ENCODE measurements at places on chromosomes 2 and 18.
A peak's percentile ranks its signal among the peaks of the same experiment; 100 is the strongest.

DNA sequence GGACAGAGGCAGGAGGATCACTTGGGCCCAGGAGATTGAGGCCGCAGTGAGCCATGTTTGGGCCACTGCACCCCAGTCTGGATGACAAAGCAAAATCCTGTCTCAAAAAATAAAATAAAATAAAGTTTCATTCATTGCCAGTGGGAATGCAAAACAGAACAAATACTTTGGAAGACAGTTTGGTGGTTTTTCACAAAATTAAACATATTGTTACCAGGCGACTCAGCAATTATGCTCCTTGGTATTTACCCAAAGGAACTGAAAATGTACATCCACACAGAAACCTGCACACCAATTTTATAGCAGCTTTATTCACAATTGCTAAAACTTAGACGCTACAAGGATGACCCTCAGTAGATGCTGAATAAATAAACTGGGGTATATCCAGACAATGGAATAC, 35.8 kb downstream of the FOSL2 start:
- no peak for DNase-seq

GRCh38 chr18:64203295-64203694, 54.4 kb upstream of the LINC00305 start:
- DNase-seq, result no peak

- DNase-seq, result no peak
Observed at GRCh38 chr2:134460583-134460998, 206.7 kb downstream of the MGAT5 start.

- no peak for DNase-seq
Observed at GRCh38 chr2:70703900-70704549, 64.0 kb downstream of the ADD2 start.

DNA sequence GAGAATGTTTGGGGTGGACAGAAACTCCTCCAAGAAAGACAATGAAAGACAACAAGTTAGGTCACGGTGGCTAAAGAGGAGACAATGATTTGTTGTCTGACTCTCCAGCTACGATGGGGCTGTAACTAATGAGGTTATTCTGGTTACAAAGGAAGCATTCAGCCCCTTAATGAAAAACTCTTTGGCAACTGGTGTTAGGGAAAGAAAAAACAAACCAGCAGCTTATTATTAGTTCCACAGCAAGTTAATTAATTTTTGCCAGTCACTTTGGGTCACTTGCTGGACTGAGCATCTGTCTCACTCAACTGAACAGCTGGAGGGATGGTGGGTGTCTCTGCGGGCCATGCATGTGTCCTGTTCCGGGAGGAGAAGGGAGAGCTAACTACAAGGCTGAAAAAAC, 263.7 kb downstream of the ALK start:
- DNase-seq, result no peak

DNA sequence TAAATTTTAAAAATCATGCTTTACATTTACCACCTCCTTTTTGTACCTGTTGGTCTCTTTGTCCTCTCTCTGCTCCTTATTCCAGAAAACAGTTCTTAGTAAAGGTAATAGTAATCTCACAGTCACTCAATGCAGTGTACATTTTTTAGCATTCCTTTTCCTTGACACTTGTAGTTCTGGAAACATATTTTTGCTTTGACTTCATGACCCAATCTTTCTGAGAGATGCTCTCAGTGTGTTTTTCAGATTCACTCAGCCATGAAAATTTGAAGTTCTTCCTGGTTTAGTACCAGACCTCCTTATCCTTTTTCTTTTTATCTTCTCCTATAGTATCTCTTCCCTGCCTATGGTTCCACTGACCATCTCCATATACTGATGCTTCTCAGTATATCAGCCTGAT, 747.5 kb upstream of the ZEB2 start:
- DNase-seq, result no peak

GRCh38 chr2:230130668-230131364, 62.1 kb upstream of the SLC16A14 start:
- no peak for DNase-seq

GRCh38 chr18:58827886-58828285, 36.8 kb upstream of the ZNF532 start:
- no peak for DNase-seq

GRCh38 chr2:43020990-43021669, 205.3 kb downstream of the ZFP36L2 start:
- DNase-seq, result no peak

GRCh38 chr2:11762799-11763461, 16.5 kb downstream of the LPIN1 start:
- DNase-seq, result no peak

DNA sequence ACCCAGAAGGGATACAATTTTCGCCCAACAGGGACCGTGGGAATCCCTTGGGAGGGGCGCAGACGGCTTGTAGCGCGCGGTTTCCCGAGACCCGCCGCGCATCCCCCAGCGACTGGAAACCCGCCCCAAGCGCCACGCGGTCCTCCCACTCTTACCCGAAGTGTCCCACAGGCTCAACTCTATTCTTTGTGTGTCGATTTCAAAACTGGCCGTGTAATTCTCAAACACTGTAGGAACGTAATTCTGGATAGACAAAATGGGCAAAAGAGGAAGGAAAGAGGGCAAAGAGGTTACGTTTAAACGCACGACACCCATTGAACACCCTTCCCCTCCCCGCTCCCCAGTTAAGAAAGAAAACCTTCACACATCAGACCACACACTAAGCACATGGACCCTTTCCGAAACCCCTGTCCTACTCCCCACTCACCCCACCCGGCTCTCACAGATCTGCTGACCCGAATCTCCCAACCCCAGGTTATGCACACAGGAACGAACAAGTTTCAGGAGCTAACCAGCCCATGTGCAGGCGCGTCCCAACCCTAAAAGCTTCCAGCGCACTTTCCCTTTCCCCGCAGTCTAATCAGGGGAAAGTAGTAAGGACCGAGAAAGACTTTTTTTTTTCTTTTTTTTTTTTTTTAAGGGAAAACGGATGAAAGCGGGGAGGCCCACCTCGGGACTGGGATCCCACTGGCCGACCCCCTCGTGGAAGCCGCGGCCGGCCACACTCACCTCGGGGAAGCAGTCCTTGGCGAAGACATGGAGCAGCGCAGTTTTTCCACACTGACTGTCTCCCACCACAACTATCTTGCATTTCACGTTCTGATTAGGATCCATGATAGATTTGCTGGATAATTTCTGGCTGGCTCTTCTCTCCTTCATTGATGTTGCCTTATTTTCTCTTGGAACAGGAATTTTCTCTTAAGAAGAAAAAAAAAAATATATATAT, 655 bp downstream of the RND3 start:
- DNase-seq, result no peak

GRCh38 chr2:54878182-54878581, 154.7 kb downstream of the EML6 start:
- DNase-seq, result no peak

DNA sequence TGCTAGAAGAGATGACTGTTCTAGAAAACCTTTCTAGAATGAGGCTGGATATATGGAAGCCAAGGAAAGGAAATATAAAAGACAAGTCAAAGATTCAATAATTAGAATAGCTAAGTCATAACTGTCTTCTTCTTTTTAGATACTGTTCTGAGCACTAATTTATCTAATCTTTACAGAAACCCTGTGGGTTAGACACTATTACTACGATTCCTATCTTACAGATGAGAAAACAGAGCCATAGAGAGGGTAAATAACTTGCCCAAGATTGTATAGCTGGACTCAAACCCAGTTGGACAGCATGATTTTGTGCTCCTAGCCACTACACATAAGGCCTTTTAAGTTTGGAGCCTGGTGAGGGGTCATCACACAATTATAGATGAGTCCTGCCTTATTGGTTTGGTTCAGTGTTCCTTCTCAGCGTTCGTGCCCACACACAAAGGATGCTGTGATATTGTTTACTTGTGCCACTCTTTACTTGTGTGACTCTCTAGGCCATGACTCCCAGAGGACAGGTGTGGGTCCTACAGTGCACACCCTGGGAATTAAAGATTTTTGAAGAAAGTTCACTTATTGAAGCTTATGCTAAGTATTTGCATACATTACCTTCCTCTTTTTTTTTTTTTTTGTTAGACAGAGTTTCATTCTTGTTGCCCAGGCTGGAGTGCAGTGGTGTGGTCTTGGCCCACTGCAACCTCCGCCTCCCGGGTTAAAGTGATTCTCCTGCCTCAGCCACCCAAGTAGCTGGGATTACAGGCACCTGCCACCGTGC, 153.7 kb downstream of the PRKCE start:
- DNase-seq, result no peak

- no peak for DNase-seq
Observed at GRCh38 chr2:43074052-43074451, 152.4 kb downstream of the ZFP36L2 start.

DNA sequence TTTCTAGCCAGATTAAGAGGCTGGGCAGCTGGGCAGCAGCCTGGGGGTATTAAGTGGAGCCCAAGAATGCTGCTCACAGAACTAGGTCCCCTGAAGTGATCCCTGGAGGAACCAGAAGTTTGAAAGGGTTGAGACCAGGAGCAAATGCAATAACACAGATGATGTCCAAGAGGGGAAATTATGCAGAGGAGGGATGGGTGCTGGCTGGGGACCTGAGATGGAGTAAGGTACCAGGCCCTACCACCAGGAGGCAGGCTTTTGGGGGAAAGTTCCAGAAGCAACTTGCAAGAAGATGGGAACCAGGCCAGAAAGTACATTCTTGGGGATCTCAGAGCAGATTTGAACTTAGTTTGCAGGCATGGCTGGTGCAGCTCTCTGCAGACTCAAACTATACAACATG, 175.1 kb downstream of the NCK2 start:
- peak; percentile 39 for DNase-seq

DNA sequence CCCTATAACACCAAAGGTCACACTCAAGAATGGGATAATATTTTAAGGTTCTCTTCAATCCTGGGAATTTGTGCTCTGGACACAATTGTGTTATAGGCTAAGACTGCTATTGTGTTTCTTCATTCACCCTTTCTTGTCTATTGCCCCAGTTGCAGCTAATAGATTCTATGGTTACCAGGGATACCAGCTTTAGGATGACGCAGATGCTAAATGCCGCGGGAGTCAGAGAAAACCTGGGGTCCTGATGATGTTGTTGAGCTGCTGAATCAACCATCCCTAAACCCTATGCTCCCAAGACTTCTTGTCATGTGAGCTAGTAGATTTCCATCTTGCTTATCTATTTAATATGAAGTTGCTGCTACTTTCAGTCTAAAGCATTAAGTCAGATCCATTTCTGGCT, 5.4 kb downstream of the CRYGD start:
- no peak for DNase-seq

DNA sequence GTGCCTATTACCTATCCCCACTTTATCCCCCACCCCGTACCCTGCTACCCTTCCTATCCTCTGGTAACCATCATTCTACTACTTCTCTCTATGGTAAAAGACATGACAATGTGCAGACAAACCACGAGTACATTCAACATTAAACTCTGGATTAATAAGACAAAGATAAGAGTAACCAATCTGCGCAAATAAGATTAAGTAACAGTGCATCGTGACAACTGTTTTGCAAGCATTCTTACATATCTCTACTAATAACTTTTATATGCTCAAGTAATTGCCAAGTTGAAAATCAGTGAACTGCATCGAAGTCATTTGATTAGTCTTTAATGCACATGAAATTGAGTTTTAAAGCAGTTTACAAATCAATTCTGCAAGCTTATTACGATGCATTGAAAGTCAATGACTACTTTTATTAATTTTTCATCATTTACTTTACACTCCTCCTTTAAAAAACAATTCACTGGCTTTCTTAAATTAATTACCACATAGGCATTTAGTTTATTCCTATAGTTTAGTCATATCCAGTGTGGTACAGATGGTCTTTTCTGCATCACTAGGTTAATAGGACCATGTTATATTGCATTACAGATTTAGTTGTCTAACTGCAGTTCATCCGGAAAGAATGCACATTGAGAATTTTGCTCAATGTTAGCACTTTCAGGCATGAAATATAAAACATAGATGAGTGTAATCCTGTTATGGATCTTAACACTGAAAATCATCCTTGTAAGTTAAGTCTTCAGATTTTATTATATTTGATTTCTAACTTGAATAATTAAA, 178.1 kb downstream of the GCA start:
- no peak for DNase-seq

GRCh38 chr2:4354164-4354563, 650.8 kb downstream of the DCDC2C start:
- DNase-seq, result no peak

DNA sequence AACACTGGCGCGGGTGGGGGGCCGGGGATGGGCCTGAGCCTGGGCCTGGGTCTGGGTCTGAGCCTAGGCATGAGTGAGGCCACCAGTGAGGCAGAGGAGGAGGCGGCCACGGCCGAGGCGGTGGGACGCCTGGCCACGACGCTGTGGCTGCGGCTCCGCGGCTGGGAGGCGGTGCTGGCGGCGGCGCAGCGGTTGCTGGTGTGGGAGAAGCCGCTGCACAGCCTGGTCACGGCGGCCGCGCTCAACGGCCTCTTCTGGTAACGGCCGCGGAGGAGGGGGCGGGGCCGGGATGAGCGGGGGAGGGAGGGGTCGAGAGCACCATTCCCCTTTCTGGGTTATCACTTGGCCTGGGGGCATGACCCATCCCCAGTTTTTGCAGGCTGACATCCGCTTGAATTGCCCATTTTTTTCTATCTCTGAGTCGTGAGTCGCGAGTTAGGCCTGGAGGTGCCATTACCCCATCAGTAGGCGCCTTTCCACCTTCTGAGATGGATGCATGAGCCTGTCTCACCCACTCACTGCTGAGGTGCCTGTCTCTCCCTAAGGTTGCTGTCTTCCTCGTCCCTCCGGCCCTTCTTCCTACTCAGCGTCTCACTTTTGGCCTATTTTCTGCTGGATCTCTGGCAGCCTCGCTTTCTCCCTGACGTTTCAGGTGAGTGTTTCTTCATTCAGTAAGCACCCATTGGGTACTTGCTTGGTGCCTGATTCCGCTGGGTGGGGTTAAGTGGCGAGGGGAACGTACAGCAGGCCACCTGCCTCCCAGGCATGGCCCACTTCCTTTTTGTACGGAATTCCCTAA, 501 bp downstream of the RETREG2 start:
- no peak for DNase-seq

DNA sequence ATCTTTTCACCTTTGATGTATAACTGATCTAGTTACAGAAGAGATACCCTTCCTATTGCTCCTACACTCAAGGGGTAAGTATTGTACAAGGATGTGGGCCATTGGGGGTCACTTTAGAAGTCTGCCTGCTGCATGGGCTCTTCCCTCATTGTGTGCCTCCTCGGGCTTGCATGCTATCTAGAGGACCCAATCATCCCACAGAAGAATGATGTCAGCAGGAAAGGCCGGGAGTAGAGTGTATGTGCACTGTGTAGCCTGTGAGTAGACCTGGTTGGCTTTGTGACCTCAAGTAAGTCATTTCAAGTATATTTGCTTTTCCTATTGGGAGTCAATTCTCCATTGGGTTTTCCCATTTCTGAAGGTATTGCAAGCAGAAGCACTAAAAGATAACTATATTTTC, 129.5 kb upstream of the TRIB2 start:
- DNase-seq, result no peak

GRCh38 chr2:68732036-68732932, 2.3 kb upstream of the ARHGAP25 start:
- no peak for DNase-seq

- no peak for DNase-seq
Observed at GRCh38 chr2:32663864-32664263, 36.0 kb downstream of the TTC27 start.

Measured in stimulated activated CD8-positive, alpha-beta memory T cell treated with anti-CD3 and anti-CD28 coated beads, Interleukin-15, amount 100 ng/mL, for 1 hour (primary cell).